ENCODE measurements at places on chromosomes 3 and 15.

DNA sequence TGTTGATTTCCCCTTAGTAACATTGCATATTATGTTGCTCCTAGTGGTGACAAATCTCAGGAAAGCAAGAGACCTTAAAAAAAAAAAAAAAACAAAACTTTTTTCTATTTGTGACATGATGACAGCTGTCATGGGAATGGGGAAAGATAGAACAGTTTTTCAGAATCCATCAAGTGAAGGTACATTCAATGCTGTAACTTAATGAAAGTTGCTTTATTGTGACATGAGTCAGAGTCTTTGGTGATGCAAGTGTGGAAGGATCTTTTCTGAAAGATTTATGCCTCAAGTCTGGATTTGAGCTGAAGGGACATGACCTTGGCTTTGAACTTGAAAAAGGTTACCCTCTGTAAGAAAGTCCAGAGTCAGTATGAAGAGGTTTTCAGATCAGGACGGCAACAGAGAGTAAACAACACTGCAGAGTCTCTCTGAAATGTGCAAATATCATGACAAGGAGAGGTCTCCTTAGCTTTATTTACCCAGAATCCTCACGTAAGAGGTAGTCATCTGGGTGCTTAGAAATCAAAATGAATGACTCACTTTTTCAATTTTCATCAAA, 424.7 kb downstream of the CNTN4 start:
- DNase-seq: no peak

- DNase-seq: no peak
Measured at GRCh38 chr3:39063143-39063542, 11.3 kb downstream of the WDR48 start.

DNA sequence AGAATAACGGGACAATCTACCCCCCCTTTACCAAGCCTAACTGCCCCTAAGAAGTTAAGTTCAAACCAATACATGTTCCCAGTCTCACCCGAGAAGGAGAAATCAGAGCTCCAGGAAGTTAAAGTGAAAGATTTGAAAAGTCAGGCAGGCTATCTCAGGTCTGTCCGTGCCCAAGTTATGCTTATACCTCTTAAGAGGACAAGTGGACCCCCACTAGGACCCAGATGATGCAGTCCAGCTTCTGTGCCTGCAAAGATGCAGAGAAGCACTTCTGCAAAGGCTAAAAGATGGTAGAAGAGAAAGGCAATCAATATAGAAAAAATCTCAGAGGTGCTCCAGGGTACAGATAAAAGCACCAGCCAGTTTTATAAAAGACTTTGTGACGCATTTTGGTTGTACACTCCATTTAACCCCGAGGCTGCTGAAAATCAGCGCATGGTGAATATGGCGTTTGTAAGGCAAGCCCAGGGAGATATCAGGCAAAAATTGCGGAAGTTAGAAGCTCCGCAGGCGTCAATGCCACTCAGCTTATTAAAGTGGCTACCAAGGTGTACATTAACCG, 9.8 kb upstream of the SLC9C1 start:
- DNase-seq: no peak

DNA sequence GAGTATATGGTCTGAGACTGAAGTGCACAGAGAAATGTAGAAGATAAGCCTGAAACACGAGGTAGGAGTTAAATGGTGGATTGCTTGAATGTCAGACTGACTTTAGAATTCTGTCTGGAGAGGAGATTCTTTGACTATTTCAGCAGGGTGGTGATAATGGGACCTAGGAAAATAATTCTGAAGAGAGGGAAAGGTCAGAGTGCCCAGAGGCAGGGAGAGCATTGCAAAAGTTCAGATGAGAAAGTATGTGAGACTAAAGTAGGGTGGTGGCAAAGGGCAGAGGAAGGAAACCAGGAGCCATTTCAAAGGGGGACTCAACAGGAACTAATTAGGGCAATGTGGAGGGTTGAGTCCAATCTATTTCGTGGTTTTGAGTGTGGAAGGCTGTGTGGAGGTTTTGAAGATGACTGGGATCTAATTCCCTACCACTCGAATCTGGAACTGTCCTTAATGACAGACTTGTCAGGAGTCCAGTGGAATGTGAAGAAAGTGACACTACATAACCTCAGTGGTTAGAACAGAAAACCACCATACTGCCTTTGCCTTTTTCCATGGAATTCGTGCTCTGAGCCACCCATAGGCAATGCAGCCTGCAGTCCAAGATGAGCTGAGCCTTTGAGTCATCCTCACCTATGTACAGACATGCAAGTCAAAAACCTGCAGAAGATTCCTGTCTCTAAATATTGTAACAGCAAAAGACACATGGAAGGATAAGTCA, 16.1 kb downstream of the CPOX start:
- no peak for DNase-seq

DNA sequence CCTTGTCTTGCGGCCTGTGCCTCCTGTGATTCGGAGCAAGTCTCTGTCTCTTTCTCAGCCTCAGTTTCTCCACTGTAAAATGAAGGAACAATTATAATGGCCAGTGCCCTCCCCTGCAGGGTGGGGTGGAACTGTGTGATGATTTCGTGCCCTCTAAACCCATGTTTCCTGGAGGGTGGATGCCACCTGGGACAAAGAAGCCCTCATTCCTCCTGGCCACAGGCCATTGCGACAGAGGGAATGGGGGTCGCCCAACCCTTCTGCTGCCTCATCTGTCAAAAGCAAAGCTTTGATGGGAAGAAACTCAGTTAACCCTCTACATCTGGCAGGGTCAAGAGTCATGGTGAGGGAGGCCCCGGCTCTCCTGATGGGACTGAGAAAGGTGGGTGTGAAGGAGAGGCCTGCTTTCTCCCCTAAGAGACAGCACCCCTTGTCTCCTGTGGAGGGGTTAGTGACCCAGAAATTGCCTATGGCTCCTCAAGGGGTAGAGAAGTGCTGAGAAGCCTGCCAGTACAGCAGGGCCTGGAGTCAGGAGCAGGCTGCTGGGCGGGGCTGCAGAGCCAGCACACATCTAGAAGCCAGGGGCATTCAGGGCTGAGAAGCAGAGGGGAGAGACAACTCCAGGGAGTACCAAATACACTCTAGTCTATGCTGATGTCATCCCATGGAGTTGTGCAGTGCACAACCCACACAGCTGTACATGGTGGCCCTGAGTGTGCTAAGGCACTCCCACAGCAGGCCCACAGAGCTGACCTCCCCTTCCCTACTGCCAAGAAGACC, 61.0 kb downstream of the PLXNA1 start:
- DNase-seq: no peak

GRCh38 chr3:22098021-22098420, 347.0 kb upstream of the ZNF385D start:
- DNase-seq: no peak

DNA sequence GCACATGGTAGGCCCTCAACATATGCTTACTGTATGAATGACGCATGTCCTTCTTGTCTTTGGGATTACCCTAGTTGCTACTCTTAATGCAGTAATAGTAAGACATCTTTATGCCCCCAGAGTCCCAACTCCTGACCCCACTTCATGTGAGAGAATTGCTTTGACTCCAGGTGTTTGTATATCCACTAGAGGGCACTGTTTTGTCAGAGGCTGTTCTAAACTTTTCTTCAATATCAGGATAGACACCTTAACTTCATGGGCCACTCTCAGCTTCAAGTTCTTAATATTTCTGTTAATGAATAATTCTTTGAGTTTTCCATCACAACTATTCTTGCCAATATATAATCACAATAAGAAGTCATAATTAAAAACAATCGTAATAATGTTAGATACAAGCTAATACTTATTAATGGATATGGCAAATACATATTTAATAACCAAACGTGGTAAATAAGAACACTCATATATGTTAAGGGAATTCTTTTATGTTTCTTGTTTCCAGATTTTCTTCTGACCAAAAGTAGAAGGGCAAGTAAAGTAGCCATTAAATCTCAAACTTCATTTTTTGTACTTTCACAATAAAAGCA, 337.2 kb upstream of the DNAJC19 start:
- DNase-seq: peak; percentile 62

GRCh38 chr15:49122541-49123062, 32.8 kb downstream of the COPS2 start:
- DNase-seq: no peak

- no peak for DNase-seq
Measured at GRCh38 chr3:134337511-134338200, 36.6 kb downstream of the AMOTL2 start.

GRCh38 chr3:171317171-171317570, 143.0 kb downstream of the TNIK start:
- DNase-seq: peak; percentile 4

GRCh38 chr3:158127250-158128219, 17.6 kb downstream of the RSRC1 start:
- no peak for DNase-seq

GRCh38 chr15:71153823-71154524, 38.7 kb downstream of the THSD4 start:
- no peak for DNase-seq

- no peak for DNase-seq
Measured at GRCh38 chr15:55630858-55631257, 42.7 kb upstream of the PYGO1 start.

- DNase-seq: no peak
Measured at GRCh38 chr15:99071091-99071680, 33.7 kb upstream of the SYNM start.

DNA sequence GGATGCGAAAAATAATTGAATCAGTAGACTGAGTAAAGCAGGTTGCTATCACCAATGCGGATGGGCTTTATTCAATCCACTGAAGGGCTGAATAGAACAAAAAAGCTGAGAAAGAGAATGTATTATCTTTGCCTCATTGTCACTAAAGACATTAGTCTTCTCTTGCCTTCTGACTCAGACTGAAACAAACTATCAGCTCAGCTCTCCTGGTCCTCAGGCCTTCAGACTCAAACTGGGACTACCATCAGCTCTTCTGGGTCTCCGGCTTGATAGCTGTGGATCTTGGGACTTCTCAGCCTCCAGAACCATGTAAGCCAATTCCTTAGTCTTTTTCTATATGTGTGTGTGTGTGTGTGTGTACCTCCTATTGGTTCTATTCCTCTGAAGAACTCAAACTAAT, 12.6 kb downstream of the IFT57 start:
- no peak for DNase-seq

DNA sequence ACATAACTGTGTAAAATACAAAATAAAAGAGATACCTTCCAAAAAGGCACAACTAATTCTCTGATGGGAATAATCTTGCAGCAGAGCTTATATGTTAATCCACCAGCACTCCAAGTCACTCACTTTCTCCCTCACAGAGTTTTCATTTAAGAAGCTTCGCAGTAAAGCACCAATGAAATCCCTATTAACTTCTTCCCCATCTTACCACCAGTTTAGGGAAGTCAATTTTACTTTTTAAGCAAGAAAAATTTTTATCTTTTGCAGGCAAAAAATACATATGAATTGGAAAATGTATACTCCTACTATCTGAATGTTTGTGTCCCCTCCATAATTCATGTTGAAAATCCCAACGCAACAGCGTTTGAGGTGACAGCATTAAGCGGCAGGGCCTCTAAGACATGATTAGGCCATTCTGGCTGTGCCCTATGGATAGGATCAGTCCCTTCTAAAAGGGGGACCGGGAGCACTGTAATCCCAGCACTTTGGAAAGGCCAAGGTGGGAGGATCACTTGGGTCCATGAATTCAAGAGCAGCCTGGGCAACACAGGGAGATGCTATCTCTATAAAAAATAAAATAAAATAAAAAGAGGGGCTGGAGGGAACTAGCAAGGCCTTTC, 435.8 kb downstream of the SHQ1 start:
- DNase-seq: no peak

DNA sequence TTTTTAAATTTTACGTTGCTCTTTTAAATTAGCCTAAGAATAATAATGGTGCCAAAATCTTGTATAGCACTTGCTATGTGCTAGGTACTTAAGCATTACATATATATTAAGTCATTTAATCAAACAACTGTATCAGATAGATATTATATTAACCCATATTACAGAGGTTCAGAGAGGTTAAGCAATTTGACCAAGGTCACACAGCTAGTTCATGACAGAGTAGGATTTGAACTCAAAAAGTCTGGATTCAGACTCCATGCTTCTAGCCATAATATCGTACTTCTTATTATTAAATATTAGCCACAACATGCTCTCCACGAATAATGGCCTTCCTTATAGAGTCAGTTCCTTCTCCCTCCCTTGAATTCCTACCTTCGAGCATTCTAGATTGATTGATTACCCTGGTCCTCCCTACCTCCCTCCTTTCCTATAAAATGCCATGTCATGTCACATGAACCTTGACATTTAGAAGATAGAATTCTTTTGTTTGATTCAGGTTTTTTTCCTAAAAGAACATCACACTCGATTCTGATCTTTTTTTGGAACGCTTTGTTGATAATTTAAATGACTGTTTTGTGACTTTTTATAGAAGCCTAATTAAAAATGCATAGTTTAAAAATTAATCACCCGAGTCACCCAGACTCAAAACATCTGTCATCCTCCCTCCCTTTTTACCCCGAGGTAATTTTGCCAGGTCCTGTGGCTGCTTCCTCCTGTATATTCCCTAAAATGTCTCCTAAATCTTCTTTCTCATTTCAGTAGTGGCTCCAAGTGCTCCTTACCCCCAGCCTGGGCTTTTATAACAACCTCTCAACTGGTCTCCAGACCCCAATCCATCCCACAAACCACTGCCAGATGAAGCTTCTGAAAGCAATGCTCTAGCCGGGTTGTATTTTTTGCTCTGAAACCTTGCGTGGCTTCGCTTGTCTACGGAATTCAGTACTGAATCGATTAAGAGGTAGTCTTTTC, 8.5 kb upstream of the PSMD6 start:
- DNase-seq: no peak

GRCh38 chr3:10676905-10677304, 139.1 kb upstream of the SLC6A11 start:
- no peak for DNase-seq

GRCh38 chr15:48915861-48916260, 37.9 kb downstream of the EID1 start:
- no peak for DNase-seq

GRCh38 chr15:96960711-96961480, 630.4 kb downstream of the NR2F2 start:
- DNase-seq: no peak

DNA sequence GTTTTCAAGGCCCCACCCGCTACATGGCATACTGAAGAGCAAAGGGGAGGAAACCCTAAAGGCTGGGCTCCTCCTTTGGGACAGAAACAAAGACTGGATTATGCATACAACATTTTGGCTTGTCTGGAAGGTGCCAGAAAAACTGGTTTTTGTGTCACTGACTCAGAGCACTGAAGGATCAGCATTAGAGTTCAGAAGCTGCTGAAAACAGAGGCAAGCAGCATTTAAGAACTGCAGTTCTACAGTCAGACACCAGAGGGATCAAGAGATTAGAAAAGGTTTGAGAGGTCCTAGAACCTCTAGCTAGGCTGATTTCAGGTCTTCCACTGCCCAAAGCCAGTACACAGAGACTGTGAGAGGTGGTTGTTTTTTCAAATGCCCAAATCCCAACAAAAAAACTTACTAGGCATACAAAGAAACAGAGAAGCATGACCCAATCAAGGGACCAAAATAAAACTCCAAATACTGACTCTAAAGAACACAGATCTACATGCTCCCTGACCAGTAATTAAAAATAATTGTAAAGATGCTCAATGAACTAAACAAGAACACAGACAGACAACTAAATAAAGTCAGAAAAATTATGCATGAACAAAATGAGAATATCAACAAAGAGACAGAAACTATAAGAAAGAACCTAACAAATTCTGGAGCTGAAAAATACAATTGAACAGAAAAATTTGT, 91.2 kb downstream of the SENP2 start:
- DNase-seq: peak; percentile 67

GRCh38 chr3:126102011-126102410, 18.1 kb upstream of the SLC41A3 start:
- no peak for DNase-seq
